ENCODE measurements at places on chromosomes 3 and 15.
A peak's percentile ranks its signal among the peaks of the same experiment; 100 is the strongest.

DNA sequence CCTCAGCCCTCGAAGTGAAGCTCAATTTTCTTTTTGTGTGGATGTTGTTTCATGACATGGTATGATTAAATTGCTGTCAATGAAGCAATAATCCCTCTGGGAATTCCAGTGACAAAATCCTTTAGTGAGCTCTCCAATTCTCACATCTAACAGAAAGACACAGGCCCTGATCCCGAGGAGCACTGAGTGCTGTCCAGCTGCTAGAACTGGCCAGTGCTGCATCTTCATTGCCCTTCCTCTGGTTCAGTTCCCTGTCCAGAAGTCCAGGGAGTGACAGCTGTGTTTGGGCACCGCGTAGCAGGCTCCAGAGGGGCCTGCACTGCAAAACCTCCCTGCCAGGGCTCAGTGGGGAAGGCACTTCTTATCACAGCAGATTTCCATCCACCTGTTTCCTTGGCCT, 516.8 kb upstream of the ATP11B start:
- no peak for DNase-seq

- DNase-seq, result peak; percentile 91
Observed at GRCh38 chr15:64893481-64894394, 18.0 kb upstream of the ANKDD1A start.

- no peak for DNase-seq
Observed at GRCh38 chr15:27679203-27679602, 419.9 kb downstream of the OCA2 start.

DNA sequence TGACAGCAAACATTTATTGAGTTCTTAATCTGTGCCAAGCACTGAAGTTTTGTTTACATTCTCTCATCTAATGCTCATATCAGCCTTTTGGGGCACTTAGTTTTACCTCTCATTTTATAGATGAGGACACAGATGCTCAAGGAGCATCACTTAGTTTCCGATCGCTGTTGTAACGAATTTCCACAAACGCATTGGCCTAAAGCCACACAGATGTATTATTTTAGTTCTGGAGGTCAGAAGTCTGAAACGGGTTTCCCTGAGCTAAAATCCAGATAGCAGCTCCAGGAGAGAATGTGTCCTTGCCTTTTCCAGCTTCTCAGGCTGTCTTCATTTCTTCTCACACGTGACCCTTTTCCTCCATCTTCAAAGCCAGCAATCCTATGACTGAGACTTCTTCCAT, 11.1 kb downstream of the SEMA6D start:
- no peak for DNase-seq

GRCh38 chr3:124688581-124689454, 41.4 kb upstream of the UMPS start:
- peak; percentile 30 for DNase-seq

DNA sequence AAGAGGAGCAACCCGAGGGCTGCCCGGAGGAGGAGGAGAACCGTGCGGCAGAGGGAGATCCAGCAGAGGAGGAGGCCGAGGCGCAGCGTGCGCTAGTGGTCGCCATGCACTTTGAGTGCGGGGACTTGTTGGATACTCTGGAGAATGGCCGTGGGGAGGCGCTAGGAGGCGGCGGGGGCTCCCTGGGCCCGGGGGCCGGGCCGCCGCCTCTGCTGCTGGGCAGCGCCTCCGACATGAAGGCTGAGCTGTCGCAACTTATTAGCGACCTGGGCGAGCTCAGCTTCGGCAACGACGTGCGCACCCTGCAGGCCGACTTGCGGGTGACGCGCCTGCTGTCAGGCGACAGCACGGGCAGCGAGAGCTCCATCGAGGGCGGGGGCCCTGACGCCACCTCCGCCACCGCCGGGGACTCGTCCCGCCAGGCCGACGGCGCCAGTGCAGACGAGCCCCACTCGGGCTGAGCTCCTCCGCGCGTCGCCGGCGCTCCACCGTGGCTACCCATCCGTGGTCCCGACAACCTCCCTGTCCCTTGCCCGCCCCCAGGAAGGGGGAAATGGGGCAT, 2.0 kb downstream of the FAM43A start:
- DNase-seq, result peak; percentile 47

DNA sequence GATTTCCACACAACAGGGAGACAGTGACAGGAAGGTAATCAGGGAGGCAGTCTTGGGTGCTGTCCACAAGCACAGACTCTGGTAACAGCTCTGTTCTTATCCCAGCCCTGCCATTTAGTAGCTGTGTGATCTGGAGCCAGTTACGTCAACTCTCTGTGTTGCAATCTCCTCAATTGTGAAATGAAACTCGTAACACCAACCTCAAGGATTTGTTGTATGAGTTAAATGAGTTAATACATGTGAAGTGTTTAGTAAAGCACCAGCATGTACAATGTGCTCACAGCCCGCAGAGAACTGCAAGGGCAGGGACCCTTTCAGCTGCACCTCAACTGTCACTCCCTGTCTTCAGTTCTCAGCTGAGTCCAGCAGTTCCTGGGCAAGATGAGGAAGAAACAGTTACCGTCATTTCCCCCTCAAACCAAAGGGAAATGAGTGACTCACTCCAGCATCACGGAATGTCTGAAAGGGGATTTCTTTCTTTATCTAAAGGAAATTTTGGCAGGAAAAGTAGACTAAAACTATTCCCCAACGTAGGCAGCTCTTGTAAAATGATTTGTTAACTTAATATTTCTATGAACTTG, 39.9 kb upstream of the MB21D2 start:
- DNase-seq, result no peak

DNA sequence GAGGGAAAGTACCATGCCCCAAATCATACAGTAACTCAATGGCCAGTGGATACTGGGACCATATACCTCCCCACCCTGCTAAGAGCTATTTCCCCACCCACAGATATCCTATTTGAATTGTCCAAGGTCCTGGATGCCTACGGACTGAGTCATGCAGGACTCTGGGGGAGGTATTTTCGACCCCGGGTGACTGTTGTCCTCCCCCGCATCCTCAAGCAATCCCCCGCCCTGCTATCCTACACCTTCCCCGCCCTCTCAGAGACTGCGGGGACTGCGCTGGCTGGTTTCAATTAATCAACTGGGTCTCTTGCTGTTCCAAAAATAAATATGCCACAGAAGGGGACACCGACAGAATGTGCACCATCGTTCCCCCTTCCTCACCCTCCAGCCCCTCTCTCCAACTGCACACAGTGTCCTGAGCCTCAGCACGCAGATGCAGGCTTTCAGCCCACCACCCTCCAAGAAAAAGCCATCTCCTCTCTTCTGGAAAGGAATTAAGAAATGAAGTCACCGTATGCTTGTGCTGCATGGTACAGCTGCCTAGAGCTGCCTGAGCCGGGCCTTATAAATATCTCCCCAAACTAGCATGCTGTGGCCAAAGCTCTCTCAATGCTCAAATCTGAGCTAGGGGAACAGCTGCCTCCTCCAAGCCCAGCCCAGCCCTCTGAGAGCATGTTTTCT, 8.1 kb downstream of the CAV3 start:
- DNase-seq, result no peak

- no peak for DNase-seq
Observed at GRCh38 chr3:12940854-12941253, 99.5 kb upstream of the RPL32 start.

GRCh38 chr3:97793420-97794019, 28.3 kb upstream of the CRYBG3 start:
- DNase-seq, result no peak

DNA sequence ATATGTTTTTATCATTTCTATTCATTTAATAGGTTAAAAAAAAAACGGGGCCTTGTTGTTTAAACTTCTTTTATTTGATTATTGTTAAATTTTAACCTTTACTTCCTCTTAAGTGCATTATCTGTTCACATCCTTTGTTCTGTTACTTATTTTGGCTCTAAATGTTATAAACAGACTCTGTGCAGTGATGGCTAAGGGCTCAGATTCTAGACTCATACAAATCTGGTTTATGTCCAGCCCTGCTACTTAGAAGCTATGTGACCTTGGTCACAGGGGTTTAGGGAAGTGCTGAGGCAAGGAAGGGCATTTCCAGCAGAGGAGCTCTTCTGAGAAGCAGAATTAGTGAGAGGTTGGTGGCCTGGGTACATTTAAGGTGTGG, 55.3 kb upstream of the VILL start:
- DNase-seq, result no peak

GRCh38 chr3:146750196-146750595, 145.1 kb upstream of the PLSCR5 start:
- DNase-seq, result no peak

GRCh38 chr3:88809993-88810392, 297.4 kb upstream of the EPHA3 start:
- DNase-seq, result no peak

- DNase-seq, result no peak
Observed at GRCh38 chr3:3109407-3110298, 521 bp downstream of the IL5RA start.

- DNase-seq, result no peak
Observed at GRCh38 chr15:70967646-70968045, 75.0 kb downstream of the LRRC49 start.

DNA sequence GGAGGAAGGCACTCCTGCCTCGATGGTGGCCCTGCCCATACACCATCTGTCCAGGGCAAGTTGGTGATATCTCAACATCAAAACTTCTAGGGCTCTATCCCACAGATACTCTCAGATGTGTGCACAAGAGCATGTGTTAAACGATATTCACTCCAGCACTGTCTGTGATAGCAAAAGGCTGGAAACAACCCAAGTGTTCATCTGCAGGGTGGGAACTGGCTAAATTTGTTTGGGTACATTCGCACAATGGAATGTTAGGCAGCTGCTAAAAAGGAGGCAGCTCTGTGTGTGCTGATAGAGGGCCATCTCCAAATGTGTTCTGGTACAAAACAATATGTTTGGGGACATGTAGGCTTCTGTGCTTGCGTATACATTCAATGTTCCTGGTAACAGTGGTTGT, 19.8 kb downstream of the IGDCC4 start:
- no peak for DNase-seq

GRCh38 chr3:127375151-127375930, 87.5 kb upstream of the PRR20G start:
- no peak for DNase-seq

DNA sequence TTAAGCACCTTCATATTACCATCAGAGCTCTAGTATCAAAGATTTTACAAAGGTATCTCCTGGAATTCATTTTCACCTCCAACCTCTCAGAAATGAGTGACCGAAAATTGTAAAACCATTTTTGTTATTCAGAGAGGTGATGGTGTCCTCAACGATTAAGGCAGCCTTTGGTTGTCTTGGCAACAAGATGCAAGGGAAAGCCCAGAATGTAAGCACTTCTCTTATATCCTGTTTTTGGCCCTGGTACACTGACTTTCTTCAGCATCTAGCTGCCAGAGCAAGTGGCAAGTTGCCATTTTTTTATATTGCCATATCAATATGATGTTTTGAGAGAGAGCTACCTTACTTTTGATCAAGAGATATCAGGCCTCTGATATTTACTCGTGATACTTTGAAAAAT, 384.9 kb upstream of the NECTIN3 start:
- DNase-seq, result no peak

DNA sequence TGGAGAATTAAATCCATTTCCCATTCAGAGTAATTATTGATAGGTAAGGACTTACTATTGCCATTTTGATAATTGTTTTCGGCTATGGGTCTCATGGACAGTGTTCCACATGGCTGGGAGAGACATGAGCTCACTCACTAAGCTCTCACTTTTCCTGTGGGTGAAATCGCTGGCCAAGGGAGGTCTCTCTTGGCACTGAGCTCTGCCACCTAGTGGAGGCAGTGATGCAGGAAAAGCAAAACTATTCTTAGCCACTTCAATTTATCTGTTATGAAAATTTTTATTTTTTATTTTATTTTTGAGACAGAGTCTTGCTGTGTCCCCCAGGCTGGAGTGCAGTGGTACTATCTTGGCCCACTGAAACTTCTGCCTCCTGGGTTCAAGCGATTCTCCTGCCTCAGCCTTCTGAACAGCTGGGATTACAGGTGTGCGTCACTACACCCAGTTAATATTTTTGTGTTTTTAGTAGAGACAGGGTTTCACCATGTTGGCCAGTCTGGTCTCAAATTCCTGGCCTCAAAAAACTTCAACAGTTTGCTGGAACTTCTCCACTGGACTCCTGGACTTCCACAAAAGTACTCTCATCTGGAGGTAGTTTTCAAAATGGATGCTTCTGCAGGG, 4.7 kb upstream of the RNF13 start:
- peak; percentile 27 for DNase-seq

DNA sequence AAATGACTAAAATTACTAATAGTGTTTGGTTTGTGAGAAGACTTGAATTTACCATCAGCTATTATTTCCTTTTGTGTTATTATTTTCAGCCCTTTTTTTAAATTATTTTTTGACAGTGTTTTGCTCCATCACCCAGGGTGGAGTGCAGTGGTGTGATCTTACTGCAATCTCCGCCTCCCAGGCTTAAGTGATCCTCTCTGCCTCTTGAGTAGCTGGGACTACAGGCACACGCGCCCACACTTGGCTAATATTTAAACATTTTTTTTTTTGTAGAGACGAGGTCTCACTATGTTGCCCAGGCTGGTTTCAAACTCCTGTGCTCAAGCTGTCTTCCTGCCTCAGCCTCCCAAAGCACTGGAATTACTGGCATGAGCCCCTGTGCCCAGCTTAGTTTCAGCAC, 31.7 kb upstream of the UTS2B start:
- no peak for DNase-seq

- DNase-seq, result no peak
Observed at GRCh38 chr3:1381647-1382036, 288.8 kb downstream of the CNTN6 start.

DNA sequence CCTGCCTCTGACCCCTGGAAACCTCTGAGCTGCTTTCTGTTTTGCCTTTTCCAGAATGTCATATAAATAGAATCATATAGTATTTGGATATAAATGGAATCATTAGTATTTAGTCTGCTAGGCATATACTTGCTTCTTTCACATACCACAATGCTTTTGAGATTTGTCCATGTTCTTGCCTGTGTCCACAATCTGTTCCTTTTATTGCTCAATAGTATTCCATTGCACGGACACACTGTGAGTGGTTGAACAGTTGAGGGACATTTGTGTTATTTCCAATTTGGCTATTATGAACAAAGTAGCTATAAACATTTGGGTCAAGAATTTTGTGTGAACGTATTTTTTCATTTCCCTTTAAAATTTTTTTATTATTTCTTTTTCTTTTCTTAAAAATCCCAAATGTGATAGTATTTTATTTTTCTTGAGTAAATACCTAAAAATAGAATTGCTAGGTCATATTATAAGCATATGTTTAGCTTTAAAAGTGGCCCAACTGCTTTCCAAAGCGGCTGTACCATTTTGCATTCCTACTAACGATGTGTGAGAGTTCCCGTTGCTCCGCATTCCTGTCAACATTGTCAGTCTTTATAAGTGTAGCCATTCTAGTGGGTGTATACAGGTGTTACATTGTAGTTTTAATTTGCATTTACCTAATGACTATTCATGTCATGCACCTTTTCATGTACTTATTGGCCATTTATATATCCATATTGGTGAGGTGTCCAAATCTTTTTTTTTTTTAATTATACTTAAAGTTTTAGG, 26.5 kb downstream of the WDR53 start:
- DNase-seq, result no peak

DNA sequence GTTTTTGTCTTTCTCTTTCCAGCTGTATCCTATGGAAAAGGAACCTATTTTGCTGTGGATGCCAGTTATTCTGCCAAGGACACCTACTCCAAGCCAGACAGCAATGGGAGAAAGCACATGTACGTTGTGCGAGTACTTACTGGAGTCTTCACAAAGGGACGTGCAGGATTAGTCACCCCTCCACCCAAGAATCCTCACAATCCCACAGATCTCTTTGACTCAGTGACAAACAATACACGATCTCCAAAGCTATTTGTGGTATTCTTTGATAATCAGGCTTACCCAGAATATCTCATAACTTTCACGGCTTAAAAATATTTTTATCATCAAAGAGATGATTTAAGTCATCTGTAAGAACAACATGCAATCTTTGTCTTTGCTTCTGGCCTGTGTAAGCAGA, 44.9 kb upstream of the PARP14 start:
- DNase-seq, result no peak

GRCh38 chr15:69529961-69530633, 77.5 kb downstream of the RPLP1 start:
- DNase-seq, result no peak

All from stimulated activated CD8-positive, alpha-beta memory T cell treated with anti-CD3 and anti-CD28 coated beads, Interleukin-4, amount 100 ng/mL, for 4 hours (primary cell).